ENCODE measurements at places on chromosomes 7 and 10. TPM values are rescaled to one million over a fixed set of nuclear protein-coding genes. Genes with fewer than 3 reads are reported as not detected.

TAS2R4 gene
- total RNA-seq, result 0.31 TPM

NFE2L3 gene
- 28.6 TPM for total RNA-seq

HEPACAM2 gene
- not detected for total RNA-seq

TDRD1 gene
- not detected for total RNA-seq

CCDC3 gene
- 0.32 TPM for total RNA-seq

Data from foreskin keratinocyte (primary cell).